ENCODE measurements at places on chromosomes 11 and 22.
A peak's percentile ranks its signal among the peaks of the same experiment; 100 is the strongest.

DNA sequence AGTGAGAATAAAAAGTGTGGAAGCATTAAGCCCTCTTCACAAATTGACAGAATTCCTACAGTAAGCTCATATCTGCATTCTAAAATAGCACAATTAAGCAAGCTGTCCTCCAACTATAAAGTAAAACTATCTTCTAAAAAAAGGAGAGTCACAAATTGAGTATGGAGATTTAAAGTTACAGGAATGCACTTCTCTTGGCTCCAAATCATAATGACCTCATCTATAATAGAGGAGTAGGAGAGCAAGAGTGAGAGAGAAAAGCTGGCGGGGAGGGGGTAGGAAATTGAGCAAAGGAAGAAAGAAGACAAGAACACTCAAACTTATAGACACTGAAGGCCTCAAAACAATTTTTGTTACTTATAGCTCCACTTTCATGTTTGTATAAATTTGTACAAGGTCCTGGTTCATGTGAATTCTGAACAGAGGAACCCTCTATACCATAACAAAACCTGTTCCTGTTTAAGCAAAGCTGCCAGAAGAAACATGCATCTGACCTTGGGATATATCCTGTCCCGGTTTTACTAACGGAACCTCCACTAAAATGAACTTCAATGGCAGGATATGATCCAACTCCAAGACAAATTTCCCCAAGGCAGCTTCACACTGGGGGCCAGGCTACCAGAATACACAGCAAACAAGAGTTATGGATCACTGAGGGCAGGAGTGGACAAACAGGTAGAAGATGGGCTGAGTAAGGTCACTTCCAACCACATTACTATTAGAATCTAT is 37.2 kb downstream of the SLC35F2 start:
- DNase-seq: no peak

DNA sequence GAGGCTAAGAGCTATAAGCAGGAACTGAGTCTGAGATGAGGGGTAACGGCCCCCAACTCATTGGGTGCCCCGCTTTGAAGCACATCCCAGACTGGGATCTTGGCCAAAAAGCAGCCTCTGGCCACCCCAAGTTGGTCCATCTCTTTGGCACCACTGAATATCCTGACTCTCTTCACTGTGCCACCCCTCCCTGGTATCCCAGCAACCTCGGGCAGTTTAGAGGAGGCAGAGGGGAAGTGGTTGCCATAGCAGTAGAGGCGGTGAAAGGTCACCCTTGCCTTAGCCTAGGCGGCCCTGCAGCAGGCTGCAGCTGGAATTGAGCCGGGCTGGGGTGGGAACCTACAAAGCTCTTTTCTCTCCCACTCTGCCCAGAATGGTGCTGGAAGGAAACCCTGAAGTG is 1.1 kb downstream of the PELI3 start:
- no peak for DNase-seq

DNA sequence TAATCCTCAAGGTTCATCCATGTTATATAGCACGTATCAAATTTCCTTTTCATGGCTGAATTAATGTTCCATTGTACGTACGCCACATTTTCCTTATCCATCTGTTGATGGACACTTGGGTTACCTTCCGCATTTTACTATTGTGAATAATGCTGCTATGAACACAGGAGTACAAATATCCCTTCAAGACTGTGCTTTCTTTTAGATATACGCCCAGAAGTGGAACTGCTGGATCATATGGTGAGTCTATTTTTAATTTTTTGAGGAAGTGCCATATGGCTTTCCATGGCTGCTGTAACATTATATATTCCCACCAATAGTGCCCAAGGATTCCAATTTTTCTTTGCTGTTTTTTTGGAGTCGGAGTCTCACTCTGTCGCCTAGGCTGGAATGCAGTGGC is 6.0 kb downstream of the MRPL40 start:
- DNase-seq: no peak

GRCh38 chr11:19218786-19219460 is 17.1 kb upstream of the CSRP3 start:
- DNase-seq: no peak

DNA sequence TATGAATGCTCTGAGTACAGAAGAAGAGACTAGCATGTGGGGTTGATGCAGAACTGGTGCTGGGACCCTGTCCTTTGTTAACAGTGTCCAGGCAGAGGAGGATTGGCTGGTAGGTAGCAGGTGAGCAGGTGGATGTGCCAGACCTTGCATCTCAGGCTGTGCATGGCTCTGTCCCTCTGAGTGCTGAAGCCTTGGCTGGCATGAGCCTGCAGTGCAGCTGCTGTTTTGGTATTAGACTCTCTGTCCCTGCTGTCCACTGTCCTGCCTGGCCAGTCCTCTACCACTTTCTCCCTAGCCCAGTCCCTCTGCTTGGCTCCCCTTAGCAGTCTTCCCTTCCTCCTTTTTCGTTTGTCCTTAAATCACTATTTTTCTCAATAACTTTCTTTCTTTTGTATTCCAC is 213.6 kb upstream of the ZBED5 start:
- DNase-seq: no peak

- no peak for DNase-seq
These were observed 12.0 kb upstream of the MALAT1 start for GRCh38 chr11:65486570-65487466.

- DNase-seq: no peak
These were observed 67.1 kb downstream of the SLC1A2 start for GRCh38 chr11:35352077-35352888.

GRCh38 chr11:116986521-116987105 is 111.6 kb downstream of the SIK3 start:
- DNase-seq: no peak

GRCh38 chr11:64765291-64765850 is 5.6 kb upstream of the PYGM start:
- DNase-seq: no peak

DNA sequence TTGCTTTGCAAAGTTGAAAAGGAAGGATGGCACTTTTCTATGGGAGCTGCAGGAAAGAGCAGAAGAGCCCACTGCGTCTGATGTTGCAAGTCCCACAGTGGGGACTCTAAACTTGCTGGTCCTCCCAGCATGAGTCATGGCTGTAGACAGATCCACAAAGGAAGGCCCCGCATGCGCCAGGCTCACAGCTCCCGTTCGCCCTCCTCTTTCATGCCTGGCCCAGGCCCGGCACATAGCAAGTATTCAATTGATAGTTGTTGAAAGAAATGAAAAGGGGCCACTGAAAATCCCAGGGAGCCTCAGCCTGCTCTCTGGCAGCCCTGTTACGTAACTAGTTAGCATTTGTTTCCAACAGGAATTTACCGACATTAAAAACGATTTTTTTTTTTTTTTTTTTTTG is 18.9 kb downstream of the AP1B1 start:
- no peak for DNase-seq

DNA sequence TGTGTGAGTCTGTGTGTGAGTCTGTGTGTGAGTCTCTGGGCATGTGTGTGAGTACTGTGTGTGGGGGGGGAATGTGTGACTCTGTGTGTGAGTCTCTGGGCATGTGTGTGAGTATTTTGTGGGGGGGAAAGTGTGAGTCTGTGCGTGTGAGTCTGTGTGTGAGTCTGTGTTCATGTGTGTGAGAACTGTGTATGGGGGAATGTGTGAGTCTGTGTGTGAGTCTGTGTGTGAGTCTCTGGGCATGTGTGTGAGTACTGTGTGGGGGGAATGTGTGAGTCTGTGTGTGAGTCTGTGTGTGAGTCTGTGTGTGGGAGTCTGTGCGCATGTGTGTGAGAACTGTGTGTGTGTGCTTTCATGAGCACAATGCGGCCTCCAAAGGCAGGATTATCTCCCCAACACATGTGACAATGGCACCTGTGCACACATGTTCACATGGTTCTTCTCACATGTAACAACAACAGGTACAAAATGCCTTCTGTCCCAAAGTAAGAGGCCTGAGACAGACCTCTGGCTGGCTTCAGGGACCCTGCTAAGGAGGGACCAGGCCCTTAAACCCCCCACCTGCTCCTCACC is 1.6 kb downstream of the CD5 start:
- no peak for DNase-seq

GRCh38 chr11:134453441-134453840 is 41.4 kb upstream of the B3GAT1 start:
- DNase-seq: no peak

- no peak for DNase-seq
These were observed 48.5 kb downstream of the SVIP start for GRCh38 chr11:22780952-22781593.

DNA sequence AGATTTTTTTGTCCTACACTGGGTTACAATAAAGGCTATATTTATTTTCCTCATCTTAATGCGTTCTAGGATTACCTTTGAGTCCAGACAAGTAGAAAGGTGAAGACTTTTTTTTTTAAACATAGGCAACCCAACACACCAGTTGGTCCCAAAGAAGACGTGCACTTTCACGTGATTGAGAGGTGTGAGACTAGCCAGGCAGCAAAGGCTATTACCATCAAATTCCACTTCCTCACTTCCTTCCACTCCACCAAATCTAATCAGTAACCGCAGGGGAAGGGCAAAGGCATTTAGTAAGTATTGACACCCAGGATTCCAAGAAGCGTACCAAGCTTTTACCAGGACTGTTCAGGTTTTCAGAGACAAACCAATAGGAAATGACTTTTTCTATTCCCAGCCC is 109.3 kb downstream of the APIP start:
- no peak for DNase-seq

DNA sequence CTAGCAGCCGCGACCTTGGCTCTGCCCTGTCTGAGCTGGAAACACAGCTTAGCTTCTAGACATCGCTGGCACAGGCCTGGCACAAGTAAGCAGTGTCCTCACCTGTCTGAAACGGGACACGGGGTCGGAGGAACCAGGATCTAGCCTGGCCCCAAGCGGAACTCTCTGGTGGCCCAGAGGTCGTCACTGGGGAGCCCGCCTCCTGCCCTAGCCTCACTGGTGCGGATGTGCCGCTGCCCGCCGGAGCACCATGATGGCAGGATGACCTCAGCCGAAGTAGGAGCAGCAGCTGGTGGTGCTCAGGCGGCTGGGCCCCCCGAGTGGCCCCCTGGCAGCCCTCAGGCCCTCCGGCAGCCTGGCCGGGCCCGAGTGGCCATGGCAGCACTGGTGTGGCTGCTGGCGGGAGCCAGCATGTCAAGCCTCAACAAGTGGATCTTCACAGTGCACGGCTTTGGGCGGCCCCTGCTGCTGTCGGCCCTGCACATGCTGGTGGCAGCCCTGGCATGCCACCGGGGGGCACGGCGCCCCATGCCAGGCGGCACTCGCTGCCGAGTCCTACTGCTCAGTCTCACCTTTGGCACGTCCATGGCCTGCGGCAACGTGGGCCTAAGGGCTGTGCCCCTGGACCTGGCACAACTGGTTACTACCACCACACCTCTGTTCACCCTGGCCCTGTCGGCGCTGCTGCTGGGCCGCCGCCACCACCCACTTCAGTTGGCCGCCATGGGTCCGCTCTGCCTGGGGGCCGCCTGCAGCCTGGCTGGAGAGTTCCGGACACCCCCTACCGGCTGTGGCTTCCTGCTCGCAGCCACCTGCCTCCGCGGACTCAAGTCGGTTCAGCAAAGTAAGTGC is 871 bp downstream of the SLC35E4 start:
- DNase-seq: no peak

DNA sequence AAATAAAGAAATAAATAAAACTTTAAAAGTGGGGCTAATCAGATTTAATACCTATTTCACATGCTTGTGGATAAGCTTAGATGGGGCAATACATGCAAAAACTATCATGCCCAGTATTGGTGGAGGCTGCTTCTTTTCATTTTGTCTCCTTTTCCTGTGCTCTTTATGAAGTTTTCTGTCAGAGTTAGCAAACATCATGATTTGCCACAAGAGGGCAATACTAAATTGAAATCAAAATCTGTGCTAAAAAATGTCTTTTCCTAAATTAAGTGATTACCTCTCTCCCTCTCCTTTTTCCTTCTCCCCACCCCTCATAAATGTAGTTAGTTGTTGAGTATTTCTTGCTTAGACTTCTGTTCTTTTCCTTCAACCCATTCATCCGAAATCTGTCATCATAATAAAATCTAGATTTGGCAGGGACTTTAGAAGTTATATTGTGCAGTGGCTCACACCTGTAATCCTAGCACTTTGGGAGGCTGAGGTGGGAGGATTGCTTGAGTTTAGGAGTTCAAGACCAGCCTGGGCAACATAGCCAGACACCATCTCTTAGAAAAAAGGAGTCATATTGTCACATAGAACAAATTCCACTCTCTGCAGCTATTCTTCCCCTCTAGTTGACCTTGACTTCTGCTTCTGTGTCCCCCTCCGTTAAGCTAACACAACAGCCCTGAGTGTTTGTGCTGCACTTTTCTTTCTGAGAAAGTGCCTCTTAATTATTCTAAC is 4.7 kb upstream of the ARHGAP42 start:
- DNase-seq: no peak

DNA sequence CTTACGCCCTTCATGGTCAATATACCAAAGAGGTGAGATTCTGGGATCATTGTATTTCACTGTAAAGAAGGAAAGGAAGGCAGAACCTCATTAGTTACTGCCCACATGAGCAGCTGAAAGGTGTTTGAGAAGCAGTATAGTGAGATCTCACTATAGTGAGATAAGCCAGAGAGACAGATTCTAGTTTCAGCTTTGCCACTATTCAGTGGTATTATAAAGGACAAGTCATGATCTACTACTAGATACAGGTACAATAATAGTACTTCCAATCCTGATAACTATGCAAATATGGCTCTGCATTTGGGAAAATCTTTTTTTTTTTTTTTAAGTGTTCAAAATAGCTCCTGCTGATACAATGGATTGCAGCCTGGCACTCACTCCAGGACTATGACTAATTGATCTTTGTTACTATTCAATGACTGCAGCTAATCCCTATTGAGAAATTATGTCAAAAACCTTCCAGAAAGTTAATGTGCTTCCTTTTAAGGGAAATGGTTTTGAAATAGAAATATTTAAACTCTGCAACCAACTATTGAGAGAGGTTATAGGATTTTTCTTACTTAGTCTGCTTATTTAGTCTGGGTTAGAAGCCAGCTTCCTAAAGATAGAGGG is 8.3 kb upstream of the DLAT start:
- no peak for DNase-seq

GRCh38 chr11:86869966-86870570 is 69.7 kb downstream of the PRSS23 start:
- DNase-seq: peak; percentile 34

DNA sequence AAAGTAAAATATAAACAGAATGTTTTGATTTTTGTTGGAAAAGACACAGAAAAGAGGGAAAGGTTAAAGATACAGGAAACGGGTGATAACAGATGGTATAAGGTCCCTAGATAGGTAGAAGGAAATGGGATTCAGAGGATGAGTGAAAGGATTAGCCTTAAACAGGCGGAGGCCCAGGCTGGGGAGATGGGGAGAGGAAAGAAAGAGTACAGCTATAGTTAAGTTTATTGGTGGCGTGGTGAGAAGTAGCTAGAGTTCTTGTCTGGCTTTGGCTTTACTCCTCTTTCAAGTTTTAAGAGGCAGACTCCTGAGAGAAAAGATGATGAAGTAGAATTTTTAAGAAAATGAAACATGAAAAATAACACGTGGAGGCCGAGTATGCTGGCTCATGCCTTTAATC is 13.7 kb downstream of the ZBTB44 start:
- DNase-seq: no peak

All from stimulated activated CD4-positive, alpha-beta T cell treated with anti-CD3 and anti-CD28 coated beads, Interleukin-12 subunit alpha, Interleukin-12 subunit beta, amount 100 ng/mL, for 4 hours (primary cell).